Mesenteric fat pad (tissue), 1 donor: ENCODE measurements at places on chromosomes 7 and 10. TPM values are rescaled to one million over a fixed set of nuclear protein-coding genes. Genes with fewer than 3 reads are reported as not detected.

GPR26 gene
- total RNA-seq, result not detected

NXPH1 gene
- not detected for total RNA-seq

HOXA11 gene
- total RNA-seq, result 6.1 TPM

GPR37 gene
- total RNA-seq, result not detected

DNA sequence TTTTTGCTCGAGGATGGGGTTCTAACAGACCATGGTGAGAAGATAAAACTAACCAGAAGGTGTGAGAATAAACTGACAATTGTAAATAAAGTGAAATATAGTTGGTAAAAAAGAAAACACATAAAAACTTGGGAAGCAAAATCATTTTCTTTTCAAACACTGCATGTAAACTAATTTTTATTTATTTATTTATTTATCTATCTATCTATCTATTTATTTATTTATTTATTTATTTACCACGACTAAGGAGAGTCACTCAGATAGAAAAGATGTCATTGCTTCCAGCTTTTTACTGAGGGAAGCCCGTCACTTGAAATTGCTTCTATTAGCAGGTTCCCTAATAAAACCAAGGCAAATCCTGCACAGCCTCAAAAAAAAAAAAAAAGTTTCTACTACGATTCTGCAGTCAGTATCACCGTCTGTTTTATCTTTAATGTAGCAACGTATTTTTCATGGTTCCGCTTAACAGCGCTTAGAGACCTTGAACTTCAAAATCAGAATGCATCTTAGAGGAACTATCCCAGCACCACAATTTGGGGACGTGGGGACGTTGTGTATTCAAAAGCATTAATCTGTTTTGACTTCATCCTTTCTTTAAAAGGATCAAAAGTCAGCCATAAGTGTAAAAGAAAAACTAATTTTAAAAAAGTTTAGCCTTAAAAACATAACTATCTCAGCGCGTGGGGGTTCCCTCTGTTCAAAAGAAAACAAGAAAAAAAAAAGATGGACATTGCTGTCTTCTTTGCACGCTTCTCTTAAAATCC is 33.3 kb upstream of the EBLN1 start:
- no peak for DNase-seq

DNA sequence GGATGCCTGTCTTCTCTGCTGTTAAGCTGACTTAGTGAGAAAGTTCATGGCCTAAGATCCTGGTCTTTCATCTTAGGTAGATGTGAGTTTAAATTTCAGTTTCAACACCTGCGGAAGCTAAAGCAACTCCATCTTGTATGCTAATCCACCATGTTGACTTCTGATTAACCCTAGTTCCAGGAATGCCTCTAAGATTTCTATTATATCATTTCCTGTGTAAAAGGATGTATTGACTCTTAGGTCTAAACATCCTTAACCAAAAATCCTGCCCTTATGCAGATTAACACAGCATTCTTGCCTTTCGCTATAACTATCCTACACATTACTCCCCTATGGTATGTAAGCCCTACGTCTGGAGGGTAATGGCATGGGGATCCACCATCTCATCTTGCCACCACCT is 94.4 kb upstream of the CCDC6 start:
- no peak for DNase-seq

DNA sequence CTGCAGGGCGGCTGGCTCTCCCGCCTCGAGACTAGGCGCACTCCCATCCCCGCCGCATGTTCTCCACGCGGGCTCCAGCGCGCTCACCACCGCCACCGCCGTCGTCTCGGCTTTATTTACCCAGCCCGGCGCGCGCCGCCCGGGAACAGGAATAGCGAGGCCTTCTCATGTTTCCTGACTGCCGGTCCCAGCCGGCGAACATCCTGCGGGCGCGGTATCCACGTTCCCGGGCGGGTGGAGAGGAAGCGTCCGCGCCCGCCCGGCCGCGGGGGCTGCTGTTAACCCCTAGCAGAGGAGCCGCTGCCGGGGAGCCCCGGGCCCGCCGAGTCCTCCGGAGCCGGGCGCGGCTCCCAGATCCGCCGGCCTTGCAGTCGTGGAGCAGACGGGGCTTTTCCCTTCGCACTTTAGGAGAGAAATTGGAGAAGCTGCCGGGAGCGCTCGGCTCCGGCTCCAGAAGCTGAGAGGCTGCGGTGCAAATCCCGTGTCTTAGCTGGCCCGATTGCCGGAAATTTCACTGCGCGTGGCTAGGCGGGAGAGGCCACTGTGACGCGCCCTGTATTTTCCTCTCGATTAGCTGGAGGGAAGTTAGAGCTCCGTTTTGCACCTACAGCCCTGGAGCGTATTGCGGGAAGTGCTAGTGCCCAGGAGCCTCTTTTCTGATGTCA is at the start of gene MKX:
TSS of gene MKX (minus strand) at position 88 of the 665 bp plus-strand sequence. CDS start 2,404 bp downstream, outside the sequence.
- DNase-seq, result no peak

GRCh38 chr7:52715701-52716100 is 319.7 kb upstream of the POM121L12 start:
- DNase-seq, result no peak

- DNase-seq, result no peak
These were observed 19.4 kb upstream of the FHIP2A start for GRCh38 chr10:114802177-114802576.

CLRN3 gene
- 0.29 TPM for total RNA-seq

TNKS2 gene
- 33.7 TPM for total RNA-seq

DNA sequence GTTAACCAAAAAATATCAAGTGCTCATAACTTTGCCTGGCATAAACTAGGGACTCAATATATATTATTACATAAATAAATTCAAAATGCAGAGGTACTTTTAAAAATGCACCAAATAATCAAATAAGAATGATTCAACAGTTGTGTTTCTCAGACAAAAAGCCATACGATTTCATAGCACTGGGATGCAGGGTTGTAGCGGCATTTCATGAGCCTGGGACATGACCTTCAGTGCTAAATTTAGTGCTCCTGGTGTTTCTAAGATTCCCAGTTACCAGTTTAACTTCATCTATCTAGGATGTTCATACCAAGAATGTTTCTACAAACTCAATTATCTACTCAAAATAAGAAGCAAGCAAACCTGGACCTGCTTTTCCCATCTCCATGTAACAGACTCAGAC is 4.0 kb downstream of the JAZF1 start:
- no peak for DNase-seq

PRSS37 gene
- total RNA-seq, result not detected

DNA sequence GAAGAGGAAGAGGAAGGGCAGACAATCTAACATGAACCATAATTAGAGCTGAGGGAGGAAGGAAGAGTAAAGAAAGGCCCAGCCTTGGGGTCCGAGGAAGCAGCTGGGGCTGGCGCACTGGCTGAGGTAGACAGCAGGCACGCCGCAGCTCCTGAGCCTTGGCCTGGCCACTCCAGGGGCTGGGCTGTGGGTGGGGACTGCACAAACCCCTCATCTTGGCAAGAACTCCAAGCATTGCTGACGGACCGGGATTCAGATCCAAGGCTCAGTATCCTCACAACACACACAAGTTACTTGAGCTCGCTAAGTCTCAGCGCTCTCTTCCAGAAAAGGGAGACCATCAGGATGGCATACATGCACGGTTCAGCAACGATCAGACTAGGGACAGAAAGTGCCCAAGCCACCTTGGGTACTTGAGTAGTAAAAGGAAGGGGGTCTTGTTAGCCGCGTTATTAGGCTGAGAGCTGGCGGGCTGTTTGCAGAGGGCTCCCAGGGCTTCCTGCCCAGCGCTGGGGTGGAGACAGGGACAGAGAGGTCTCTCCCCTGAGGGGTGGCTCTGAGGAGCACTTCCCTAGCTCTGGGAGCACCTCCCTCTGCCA is 4.5 kb downstream of the TNS3 start:
- DNase-seq, result no peak

GRCh38 chr7:107103369-107103768 is 58.9 kb downstream of the PRKAR2B start:
- DNase-seq, result no peak
